Stimulated activated CD8-positive, alpha-beta memory T cell treated with anti-CD3 and anti-CD28 coated beads, Interleukin-15, amount 100 ng/mL, for 48 hours (primary cell): ENCODE measurements at places on chromosomes 3 and 15.

DNA sequence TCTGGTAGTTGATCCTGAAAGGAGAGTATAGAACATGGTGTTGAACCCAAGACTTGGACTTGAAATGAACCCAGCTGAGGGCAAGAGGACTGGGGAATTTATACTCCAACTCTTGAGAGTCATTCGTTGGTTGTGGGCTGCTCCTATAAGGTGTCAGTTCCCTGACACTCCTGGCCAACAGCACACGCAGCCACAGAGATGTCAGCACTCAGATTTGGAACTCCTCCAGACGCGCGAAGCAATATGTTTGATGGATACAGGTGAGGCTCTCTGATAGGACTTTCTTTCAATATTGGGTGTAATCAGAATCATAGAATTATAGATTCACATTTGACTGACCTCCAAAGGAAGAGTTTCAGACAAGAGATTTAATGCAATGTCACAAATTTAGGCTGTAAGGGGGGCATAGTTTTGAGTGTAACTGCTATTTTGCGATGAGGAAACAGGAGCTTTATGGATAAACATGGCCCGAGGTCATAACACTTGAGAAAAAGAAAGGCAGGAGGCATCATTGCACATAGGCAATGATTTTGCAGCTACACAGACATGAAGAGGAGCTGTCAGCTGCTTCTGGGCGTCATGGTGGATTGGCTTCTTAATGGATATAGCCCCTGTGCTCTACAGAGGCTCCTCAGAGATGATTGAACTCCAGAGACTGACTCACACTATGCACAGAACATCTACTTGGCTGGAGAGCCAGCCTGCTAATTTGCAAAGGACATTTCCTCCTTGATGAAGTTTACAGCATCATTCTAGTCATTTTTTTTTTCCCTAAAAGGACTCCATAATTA lies 569.2 kb upstream of the RGMA start:
- DNase-seq: no peak

GRCh38 chr3:4748701-4749378 lies 230.4 kb upstream of the BHLHE40 start:
- no peak for DNase-seq

GRCh38 chr15:60935130-60935529 lies 294.0 kb downstream of the RORA start:
- no peak for DNase-seq

GRCh38 chr15:40743921-40744814 lies 10.9 kb downstream of the RMDN3 start:
- DNase-seq: peak; percentile 61

DNA sequence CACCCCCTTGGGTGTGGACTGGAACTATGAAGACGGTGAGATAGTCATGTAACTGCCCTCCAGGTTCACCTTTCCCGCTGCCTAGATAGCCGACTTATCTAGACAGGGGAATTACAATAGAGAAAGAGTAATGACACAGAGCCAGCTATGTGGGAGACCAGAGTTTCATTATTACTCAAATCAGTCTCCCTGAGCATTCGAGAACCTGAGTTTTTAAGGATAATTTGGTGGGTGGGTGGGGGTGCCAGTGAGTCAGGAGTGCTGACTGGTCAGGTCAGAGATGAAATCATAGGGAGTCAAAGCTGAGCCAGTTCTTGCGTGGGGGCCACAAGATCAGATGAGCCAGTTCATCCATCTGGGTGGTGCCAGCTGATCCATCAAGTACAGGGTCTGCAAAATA lies 19.7 kb upstream of the DNAJC19 start:
- peak; percentile 11 for DNase-seq

DNA sequence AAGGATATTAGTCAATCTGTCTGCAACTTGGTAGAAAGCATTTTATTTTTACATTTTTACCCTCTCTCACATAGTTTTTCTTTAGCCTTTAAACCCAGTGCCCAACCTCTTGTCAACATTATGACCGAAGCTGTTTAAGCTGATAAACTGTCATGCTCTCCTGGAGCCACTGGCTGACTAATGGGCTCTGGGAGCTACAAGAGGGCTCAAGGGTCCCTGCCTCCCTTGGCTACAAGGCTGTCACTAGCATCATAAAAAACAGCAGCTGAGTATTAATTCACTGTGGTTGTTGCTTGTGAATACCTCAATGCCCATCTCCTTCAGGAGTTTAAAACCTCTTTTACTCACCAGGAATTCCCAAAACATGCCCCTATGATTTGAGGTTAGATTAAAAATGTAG lies 237.9 kb downstream of the ZMAT3 start:
- no peak for DNase-seq

DNA sequence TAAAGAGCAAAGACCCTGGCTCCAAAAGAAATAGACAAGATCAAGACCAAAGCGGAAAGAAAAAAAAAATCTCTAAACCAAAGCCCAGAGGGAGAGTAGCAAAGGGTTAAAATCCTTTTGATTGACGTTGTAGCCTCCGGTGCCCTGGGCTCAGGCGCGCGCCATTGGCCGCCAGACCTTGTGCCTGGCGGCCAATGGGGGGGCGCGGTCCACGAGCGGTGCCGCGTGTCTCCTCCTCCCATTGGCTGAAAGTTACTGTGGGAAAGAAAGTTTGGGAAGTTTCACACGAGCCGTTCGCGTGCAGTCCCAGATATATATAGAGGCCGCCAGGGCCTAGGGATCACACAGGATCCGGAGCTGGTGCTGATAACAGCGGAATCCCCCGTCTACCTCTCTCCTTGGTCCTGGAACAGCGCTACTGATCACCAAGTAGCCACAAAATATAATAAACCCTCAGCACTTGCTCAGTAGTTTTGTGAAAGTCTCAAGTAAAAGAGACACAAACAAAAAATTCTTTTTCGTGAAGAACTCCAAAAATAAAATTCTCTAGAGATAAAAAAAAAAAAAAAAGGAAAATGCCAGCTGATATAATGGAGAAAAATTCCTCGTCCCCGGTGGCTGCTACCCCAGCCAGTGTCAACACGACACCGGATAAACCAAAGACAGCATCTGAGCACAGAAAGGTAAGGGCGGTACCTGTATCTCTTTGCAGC lies at the start of gene HES1:
HES1 (plus strand) TSS at position 343 of the 713 bp plus-strand sequence; CDS start at position 576, 233 bp downstream.
- peak; percentile 40 for DNase-seq

GRCh38 chr3:49626796-49627195 lies 47.4 kb upstream of the APEH start:
- DNase-seq: no peak

DNA sequence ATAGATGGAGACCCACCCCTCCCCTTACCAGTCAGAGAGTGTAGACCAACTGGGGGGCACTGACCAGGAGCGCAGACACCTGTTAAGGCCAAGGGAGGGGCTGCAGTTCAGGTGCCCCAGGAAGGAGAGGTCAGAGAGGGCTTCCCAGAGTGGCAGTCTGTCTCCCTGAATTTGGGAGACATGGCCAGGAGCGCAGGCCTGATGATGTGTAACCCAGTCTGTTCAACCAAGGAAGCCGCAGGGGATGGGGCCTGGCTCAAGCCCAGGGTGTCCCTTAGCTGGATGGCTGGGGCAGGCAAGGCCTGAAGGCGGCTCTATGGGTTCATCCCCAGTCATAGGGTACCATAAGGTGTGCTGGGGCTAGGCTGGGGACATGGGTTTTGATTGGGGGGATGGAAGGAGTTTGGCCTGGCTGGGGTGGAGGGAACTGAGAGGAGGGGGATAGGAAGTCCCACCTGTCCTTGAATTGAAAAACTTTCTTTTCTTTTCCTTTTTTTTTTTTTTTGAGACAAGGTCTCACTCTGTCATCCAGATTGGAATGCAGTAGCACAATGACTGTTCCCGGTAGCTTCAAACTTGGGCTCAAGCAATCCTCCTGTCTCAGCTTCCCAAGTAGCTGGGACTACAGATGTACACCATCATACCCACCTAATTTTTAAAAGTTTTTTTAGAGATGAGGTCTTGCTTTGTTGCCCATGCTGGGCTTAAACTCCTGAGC lies 75.7 kb downstream of the SMAD6 start:
- DNase-seq: no peak

- DNase-seq: no peak
Measured at GRCh38 chr3:134134240-134134639, 104.5 kb upstream of the SLCO2A1 start.

DNA sequence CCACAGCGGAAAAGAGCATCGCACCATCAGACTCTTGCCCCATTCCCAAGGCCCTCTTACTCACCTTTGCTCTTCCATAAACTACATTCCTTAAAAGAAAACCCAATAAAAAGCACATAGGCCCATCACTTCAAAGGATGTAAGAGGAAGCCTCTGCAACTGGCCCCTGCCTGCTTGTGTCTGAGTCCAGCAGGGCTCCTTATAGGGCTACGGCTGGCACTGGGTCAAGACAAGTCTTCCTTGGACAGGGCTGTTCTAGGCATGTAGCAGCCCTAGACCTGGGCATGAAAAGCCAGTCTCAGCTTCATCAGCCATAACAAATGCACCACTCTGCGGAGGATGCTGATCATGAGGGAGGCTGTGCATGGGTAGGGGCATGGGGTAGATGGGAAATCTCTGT lies 218.3 kb downstream of the NTRK3 start:
- no peak for DNase-seq

GRCh38 chr15:39498629-39499028 lies 82.2 kb upstream of the THBS1 start:
- no peak for DNase-seq

GRCh38 chr3:24503616-24504113 lies 9.0 kb upstream of the THRB start:
- DNase-seq: no peak

DNA sequence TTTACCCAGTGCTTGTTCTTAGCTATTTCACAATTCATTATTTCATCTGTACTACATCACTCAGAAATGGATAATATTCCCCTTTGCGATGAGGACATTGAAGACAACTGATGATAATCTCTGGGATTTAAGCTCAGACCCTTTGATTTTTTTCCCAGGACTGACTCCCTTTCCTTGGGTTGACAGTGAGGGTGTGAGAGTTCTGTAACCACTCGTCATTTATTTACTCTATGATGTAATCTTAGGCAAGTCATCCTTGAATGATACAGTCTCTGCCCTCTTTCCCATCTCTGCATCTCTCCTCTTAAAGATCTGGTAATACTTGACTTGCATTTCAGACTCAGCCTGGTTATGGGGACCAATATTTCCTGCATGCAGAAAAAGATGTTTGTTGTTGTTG lies 1041.7 kb downstream of the AGBL1 start:
- no peak for DNase-seq

GRCh38 chr15:66477011-66477410 lies 20.6 kb downstream of the SNAPC5 start:
- no peak for DNase-seq

GRCh38 chr15:39641191-39641889 lies 60.5 kb downstream of the THBS1 start:
- no peak for DNase-seq

DNA sequence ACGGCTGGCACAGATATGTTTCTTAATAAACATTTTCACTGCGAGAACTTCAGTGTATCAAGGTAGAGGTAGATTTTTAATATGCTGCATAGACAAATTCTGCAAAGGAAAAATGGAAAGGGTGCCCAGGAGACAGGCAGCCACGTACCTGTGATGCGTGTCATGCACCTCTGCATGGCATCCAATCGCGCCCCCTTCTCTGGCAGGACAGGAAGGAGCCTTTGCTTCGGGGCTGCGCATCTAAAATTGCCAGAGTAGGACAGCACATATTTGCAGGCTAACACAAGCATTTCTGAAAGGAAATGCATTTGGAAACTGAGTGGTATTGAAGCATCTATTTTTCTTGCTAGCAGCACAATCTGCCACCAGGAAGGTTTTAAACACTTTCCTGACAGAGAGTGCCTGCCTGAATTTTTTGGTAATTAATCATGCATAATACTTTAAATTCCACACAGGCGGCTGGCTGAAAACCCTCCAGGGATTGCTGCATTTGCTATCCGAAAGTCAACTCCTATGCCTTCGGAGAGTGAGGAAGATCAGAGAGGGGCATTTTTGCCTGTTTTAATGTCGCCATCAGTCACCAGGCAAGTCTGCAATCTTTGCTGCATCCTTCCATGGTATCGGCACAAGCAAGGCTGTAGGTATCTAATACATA lies 165.1 kb upstream of the ATP10A start:
- no peak for DNase-seq

- DNase-seq: peak; percentile 32
Measured at GRCh38 chr15:81301815-81302399, 22.0 kb downstream of the STARD5 start.

DNA sequence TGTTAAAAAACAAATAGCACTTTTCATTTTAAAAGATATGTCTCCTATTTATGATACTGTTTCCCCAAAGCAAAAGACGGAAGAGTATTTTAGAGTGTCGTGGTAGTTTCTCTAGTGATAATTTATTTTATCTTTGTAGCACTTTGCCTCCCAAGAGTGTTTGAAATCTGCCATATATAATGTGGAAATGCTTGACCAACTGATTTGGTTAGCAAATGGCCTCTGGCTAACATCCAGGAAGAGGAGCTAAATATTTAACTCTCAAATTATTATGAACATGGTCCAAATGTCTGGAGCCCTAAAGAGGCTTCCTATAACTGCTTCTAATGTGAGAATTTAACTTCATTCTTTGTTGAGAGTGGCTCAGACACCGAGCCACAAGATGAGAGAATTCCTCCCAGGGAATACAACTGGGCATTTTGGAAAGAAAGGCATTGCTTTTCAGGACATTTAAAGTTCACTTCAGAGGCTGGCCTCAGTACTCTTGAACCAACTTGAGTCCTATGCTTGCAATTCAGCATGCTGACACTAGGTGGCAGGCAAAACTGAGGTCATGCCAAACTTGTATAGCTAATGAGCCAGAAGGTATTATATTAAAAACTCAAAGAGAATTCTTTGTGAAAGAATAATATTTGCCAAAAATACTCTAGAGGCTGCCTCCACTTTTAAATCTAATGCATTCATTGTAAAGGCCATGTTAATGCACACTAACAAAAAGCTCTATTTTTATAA lies 104.5 kb downstream of the RARB start:
- DNase-seq: no peak

DNA sequence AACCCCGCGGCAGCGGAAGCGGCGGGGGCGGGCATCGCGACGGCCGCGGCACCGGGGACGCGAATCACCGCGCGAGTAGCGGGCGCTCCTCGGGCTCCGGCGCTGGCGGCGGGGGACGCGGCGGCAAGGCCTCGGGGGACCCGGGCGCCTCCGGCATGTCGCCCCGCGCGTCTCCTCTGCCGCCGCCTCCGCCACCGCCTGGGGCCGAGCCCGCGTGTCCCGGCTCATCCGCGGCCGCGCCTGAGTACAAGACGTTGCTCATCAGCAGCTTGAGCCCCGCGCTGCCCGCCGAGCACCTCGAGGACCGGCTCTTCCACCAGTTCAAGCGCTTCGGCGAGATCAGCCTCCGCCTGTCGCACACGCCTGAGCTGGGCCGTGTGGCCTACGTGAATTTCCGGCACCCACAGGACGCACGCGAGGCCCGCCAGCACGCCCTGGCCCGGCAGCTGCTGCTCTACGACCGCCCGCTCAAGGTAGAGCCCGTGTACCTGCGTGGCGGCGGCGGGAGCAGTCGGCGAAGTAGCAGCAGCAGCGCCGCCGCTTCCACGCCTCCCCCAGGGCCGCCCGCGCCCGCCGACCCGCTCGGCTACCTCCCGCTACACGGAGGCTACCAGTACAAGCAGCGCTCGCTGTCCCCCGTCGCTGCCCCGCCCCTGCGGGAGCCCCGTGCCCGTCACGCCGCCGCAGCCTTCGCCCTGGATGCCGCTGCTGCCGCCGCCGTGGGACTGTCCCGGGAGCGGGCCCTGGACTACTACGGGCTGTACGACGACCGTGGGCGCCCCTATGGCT lies 675 bp downstream of the RBM15B start:
- no peak for DNase-seq

- no peak for DNase-seq
Measured at GRCh38 chr3:88198121-88198520, 48.4 kb downstream of the C3orf38 start.

GRCh38 chr15:40511472-40512133 lies 40.8 kb downstream of the CHST14 start:
- no peak for DNase-seq
